ENCODE measurements at places on chromosomes 3 and 15.

DNA sequence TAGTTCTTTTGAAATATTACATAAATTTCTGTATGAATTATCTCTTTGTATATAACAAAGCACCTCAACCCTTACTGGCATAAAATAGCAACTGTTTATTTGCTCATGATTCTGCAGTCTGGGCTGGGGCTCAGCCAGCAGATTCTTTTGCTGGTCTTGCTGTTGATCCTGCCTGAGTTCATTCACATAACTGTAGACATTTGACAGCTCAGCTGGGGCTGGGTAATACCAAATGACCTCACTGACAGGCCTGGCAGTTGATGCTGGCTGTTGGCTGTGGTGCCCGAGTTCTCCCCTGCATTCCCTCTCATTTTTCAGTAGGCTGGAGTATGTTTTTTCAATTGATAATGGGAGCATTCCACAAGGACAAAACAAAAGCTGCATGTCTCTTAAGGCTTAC lies 449.9 kb upstream of the GOLIM4 start:
- no peak for DNase-seq

- no peak for DNase-seq
Measured at GRCh38 chr15:28969511-28970085, 83.8 kb downstream of the APBA2 start.

- DNase-seq, result no peak
Measured at GRCh38 chr3:105085506-105085905, 281.2 kb upstream of the ALCAM start.

- DNase-seq, result no peak
Measured at GRCh38 chr3:94234177-94234788, 171.4 kb downstream of the NSUN3 start.

- DNase-seq, result no peak
Measured at GRCh38 chr3:195879416-195880036, 28.8 kb downstream of the TNK2 start.

DNA sequence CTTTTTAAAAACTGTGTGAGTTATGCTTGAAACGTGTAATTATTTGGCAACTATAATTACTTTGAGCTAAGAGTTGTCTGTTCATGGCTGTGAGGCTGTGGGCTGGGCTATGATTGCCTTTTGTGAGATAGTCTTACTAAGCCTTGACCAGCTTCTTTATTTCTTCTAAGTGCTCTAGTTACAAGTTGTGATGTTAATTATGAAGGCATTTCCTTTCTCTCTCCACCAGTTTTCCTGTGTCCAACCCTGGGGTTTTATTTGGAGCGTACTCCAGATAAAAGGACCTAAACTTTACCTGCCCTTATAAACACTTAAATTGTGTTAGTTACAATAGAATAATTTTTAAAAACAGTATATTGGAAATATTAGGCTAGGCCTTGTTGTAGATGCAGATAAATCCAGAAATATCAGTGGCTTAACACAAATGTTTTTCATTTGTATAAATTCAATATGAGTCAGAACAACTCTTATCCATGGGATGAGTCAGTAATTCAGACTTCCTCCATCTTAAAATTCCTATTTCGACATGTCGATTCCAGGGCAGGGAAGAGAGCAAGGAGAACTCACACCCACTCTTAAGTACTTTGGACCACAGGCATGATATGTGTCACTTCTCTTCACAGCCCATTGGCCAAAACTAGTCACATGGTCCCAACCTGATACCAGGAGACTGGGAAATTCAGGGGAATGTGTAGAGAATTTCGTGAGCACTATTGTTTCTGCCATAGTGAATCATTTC lies 17.0 kb downstream of the TMEM62 start:
- no peak for DNase-seq

GRCh38 chr15:52326756-52327155 lies 31.2 kb upstream of the MYO5C start:
- no peak for DNase-seq

- DNase-seq, result peak; percentile 18
Measured at GRCh38 chr3:186882881-186883685, 40.6 kb downstream of the ADIPOQ start.

- no peak for DNase-seq
Measured at GRCh38 chr3:184808021-184808420, 3.9 kb upstream of the VPS8 start.

Data from activated CD8-positive, alpha-beta memory T cell treated with anti-CD3 and anti-CD28 coated beads for 48 hours (primary cell).